ENCODE measurements at places on chromosomes 3 and 15.

GRCh38 chr3:9875448-9875847 lies 4.6 kb downstream of the CIDEC start:
- DNase-seq, result no peak

GRCh38 chr3:184323696-184324095 lies 9.3 kb downstream of the EIF4G1 start:
- no peak for DNase-seq

DNA sequence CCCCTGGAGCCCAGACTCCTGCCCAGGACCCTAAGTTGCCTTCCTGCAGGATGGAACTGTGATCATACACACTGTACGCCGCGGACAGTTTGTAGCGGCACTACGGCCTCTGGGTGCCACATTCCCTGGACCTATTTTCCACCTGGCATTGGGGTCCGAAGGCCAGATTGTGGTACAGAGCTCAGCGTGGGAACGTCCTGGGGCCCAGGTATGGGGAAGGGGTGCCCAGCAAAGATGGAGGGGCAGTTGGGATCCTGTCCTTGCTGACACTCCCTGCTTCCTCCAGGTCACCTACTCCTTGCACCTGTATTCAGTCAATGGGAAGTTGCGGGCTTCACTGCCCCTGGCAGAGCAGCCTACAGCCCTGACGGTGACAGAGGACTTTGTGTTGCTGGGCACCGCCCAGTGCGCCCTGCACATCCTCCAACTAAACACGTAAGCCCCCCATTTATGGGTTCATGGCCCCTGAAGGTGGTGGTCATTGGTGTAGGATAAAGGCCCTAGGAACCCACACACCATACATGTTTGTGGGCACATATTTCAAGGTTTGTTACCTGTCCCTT lies 28.8 kb downstream of the NBEAL2 start:
- no peak for DNase-seq

DNA sequence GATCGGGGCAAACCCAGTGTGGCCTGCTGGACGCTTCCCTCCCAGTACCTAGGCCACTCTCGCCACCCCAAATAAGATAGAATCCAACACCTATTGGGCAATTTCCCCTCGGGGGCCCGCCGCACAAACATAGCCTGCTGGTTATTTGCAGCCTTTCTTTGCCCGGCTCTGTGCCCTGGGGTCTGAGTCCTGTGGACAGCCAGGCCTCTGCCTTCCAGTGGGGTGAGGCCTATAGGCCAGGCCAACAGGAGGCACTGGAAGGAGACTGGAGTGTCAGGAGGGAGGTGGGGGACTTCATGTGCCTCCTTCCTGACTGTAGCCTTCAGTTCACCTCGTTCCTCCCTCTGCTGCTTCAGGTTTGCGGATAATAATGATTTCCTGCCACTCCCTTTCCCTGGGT lies 47.4 kb upstream of the LDHAL6B start:
- no peak for DNase-seq

- no peak for DNase-seq
These were observed 29.3 kb downstream of the PLA2G4D start for GRCh38 chr15:42065033-42065432.

- no peak for DNase-seq
These were observed 226.5 kb upstream of the NANOGP8 start for GRCh38 chr15:35311615-35312014.

DNA sequence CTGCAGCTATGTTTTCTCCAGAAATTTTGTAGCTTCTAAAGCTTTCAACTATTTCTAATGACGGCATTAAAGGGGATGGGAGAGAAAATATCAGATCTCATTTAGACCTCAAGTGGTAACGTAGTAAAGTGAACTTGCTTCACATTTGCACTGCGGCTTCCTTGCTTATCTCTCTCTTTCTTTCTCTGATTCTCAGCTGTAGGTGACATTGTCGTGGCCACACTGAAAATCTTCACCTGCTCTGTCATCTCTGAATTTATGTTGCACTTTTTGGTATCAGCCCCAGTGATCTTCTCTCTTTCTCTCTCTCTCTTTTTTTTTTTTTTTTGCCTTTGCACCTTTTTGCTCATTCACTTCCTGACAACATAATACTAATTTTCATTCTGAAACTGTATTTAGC lies 254.1 kb upstream of the SATB1 start:
- DNase-seq, result no peak

- no peak for DNase-seq
These were observed 79.8 kb upstream of the FNDC3B start for GRCh38 chr3:171959532-171960089.

DNA sequence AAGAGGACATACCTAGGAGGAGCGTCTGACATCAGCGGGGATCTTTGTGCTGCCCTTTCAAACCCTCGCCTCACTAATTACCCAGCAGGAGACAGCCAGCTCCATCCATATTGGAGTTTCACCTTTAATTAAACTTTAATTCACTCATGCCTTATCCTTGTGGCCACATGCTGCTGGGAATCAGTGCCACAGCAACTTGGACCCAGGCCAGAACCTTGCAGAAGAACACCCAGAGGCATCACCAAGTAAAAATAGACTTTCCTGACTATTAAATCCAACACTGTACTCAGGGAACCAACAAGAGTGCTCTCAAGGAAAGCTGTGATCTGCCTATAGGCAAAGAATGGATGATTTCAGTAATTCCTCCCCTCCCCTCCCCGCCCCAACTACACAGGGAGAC lies 23.9 kb downstream of the EIF1B start:
- DNase-seq, result no peak

GRCh38 chr15:75732809-75733451 lies 20.3 kb upstream of the CSPG4 start:
- no peak for DNase-seq

DNA sequence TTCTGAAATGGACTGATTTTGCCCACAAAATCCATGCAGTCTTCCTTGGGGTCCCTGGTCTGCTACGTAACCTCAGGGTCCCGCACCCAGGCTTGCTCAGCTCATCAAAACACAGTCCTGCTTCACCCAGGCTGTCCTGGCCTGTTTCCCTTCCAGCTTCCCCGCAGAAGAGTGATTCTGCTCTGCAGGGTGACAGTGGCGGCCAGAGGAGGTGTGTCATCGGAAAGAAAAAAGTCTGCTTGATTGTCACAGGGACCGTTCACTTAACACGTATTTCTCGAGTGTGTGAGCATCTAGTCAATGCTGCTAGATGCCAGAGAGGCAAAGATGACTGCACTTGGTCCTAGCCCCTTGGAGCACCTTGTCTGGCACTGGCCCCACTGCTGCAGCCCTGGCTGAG lies 50.1 kb upstream of the ABHD2 start:
- no peak for DNase-seq

DNA sequence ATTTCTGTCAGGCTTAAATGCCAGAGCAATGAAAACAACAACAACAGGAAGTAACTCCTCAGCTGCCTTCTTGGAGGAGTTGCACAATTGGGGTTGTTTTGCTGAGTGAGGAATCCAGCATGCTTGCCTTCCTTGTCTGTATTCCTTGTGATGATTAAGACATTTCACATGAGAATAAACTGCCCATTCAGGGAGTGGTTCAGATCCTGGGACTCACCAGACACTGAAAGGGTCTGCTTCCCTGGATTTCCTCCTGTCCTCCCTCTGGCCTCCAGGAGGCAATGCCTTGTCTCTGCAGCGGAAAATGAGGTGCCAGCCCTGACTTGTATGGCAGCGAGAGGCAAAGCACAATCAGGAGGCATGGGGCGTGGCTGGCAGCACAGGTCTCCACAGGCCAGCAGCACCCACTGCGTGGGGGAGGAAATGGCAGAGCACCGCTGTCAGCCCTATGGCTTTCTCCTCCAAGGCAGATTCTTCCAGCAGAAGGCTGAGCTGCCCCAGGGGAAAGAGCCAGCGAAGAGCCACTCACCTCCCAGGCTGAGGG lies 41.5 kb downstream of the RBP2 start:
- no peak for DNase-seq

DNA sequence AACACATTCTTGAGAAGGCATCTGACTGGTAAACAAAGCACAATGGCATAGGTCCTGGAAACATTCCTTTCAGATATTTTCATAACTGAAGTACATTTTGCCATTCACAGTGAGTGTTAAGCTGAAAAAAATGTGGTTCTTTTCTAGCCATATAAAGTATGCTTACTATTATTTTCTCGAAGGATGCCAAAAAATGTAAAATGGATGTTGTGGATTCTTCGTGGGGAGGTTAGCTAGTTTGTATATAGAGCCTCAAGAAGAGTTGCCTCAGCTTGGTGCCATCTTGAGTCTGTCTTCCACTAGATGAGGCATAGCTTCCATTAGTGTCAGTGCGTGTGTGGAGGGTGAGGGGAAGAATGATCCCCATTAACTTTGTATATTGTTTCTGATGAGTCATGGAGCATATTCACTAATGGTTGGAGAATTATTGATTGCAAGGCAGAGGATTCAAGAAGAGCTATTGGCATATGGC lies 4.1 kb downstream of the MBNL1 start:
- DNase-seq, result no peak

- no peak for DNase-seq
These were observed 26.0 kb upstream of the MAGEF1 start for GRCh38 chr3:184737641-184738505.

DNA sequence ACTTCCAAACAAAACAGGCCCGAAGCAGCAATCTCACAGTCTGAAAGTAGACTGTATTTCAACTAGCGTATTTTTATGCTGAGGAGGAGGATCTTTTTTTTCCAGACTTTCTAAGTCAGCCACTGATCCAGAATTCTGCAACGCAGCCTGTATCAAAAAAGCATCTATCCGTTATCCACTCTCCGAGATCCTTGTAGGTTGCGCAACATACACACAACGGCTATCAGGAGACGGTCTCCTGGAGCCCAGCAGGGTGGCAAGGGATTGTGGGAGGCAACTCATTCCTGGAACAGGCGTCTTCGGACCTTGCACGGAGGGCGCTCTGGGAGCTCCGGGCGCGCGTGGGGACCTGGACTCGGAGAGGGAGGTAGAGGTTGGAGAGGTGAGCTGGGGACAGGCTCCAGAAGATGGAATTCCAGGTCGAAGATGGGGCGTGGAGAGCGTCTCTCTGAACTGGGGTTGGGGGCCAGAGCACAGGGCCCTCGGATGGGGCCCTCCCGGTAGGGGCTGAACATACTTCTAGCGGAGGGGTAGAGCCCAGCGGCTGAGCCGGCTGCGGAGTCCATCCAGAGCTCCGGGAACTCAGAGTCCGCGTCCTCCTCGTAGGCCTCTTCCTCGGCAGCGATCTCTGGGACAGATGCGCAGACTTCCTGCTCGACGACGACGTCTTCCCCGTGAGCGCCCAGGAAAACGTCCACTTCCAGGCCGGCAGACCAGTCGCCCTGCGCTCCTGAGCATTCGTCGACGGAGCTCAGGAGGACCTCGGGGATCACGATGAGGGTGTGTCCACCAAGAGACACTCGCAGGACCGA lies 932 bp downstream of the PRR23C start:
- no peak for DNase-seq

GRCh38 chr3:37996785-37997301 lies 6.3 kb downstream of the VILL start:
- DNase-seq, result no peak

DNA sequence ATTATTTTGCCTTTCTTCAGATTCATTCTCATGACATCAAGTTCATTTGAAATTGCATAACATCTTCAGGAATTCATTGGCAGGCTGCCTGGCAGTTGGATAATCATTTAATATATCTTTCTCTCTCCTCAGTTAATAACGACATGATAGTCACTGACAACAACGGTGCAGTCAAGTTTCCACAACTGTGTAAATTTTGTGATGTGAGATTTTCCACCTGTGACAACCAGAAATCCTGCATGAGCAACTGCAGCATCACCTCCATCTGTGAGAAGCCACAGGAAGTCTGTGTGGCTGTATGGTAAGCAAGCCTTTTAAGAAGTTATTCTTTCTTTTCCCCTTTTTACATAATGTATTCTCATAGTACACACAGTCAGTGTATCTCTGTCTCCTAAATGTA lies 38.2 kb downstream of the TGFBR2 start:
- DNase-seq, result no peak

GRCh38 chr3:50347187-50347813 lies 1.8 kb upstream of the ZMYND10 start:
- DNase-seq, result no peak

DNA sequence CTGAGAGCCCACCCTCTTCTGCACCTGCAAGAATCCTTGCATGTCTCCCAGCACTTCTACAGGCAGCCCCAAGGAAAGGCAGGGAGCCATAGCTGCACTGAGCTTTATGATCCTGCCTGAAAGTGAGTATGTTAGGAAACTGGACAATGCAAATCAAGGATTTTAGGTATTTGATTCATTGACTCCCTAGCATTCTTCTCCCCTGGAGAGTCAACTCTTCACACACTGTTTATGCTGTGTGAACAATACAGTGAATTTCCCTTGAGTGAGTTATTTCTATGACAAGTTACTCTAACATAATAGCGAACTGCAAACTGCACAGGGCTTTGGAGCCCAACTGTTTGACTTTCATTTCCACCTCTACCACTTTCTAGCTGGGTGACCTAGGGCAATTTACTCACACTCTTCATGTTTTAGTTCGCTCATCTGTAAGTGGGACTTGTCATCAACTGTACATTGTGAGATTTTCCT lies 96.0 kb upstream of the PHLDB2 start:
- DNase-seq, result no peak

- DNase-seq, result no peak
These were observed 154.3 kb upstream of the CCDC54 start for GRCh38 chr3:107222907-107223306.
